ENCODE measurements at places on chromosomes 4 and X.

GRCh38 chr4:71768123-71768522, 15.8 kb downstream of the GC start:
- DNase-seq, result no peak

DNA sequence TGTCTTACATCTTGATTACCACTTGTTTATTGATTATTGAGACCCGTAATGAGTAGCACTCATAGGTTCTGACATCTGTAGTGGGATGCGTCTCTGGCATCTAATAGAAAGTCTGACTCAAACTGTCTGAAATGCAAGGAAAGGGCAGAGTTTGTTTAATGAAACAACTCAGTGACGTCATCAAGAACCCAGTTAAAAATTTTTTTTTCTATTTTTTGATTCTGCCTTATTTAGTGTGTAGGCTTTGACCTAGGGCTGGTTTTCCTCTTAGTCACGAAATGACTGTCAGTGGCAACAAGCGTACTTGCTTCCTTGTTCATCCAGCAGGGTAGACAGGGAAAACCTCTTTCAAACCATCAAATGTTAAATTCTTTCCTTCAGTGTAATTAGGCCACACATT, 3.1 kb upstream of the CDKL5 start:
- DNase-seq, result no peak

- no peak for DNase-seq
Observed at GRCh38 chr4:148207068-148207467, 235.1 kb downstream of the NR3C2 start.

DNA sequence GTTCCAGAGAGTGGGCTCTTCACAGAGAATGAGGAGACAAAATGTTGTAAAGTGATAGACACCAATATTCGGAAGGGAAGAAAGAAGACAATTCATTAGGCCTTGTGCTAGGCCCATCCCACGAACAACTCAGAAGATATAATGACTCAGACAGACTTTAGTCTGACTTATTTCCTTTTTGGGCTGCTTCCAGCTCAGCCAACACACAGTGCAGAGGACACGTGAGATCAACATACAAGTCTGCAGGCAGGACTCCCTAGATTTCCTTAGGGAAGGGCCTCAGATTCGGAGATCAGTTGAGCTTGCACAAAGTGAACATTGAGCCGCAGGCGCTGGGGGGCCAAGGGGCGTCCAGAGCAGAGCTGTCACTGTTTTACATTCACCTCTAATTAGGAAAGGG, 290.7 kb upstream of the TENM3 start:
- no peak for DNase-seq

- no peak for DNase-seq
Observed at GRCh38 chr4:69735119-69735518, 25.3 kb downstream of the SULT1B1 start.

DNA sequence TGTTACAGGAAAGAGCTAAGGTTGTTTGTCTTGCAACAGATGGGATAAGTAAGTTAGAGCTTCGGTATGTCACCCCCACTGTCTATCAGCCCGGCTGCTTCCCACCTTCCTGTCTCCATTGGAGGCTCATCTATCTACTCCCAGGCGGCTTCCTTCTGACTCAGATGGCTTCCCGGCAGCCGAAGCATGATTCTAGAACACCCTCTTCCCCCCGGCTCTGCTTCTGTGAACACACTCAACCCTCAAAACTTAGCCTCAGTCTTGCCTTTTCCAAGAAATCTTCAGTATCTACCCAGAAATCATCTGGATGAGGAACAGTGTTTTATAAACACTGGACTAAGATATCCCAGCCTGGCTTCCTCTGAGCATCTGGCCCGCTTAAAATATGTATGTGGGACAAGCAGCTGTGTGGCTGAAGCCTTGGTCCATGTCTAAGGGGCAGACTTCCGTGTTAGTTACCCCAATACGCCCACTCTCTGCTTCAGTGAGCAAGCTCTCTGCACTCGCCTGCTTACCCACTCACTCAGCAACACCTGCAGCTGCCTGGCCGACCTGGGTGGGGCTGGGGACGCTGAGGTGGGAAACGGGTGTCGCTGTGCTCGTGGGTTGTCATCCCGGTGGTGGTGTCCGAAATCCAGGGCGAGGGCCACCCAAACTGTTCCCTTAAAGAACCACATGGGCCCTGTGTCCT, 12.0 kb upstream of the SLC2A9 start:
- no peak for DNase-seq

DNA sequence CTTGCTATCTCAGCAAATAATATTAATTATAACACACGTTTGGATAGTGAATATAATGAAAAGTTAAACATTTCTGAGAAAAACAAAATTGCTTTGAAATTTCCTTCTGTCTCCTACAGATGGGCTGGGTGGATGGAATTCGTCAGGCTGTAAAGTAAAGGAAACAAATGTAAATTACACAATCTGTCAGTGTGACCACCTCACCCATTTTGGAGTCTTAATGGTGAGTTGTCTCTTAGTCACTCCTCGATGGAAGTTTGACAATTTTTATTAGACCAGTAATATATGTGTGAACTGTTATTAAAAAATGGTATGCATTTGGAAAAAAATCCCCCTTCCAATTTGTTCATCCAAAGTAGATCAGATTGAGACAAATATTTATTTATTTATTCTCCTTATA, 92.5 kb upstream of the BRS3 start:
- no peak for DNase-seq

GRCh38 chr4:169756971-169757574, 671 bp downstream of the HPF1 start:
- DNase-seq, result no peak

DNA sequence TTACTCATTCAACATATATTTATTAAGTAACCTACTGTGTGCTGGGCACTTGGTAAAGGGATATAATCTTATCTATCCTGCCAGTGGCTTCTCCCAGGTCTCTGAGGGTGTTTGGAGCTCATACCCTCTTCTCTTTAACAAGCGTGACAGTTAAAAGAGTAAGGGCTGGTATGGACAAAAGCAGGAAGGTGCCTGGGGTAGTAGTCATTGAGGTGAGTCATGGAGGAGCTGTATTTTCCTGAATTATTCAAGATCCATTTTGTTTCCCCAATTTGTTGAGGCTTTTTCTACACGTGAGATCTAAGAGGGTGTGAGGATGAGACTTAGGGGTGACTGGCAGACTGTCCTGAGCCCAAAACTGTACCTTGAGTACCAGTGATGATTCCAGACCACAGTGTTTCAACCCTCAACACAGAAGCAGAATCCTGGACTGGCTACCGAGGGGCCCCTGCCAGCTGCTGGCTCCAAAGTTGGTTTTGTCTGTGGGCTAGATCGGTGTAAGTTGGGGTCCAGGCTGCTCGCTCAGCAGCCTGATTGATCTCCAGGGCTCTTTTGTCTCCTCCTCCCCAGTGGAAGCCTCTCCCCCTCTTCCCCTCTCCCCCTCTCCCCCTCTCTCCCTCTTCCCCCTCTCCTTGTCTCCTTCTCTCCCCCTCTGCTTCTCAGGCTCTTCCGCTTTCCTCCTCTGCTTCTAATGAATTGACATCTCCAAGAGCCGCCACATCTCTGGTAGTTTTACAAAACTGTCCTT, at the start of gene DRP2:
Gene DRP2, plus strand, starts transcription at position 671 of the 748 bp plus-strand sequence. CDS start 11,862 bp downstream, outside the sequence.
- no peak for DNase-seq

DNA sequence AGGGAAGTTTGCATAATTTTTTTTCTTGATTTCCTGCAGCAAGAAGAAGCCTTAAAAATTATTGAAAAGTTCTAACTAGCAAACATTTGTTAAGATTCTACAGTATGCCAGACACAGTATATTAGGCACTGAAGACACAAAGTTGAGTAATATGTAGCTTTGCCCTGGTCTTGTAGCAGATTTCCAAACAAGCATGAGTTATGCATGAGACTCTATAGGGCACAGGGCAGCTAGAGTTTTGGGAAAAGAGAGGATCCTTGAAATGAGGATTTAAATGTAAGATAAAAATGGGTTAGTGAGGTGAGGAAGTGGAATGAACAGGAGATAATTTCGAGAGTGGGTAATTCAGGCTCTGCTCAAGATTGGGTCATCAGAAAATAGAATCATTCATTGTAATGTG, 8.6 kb upstream of the GPRIN3 start:
- no peak for DNase-seq

GRCh38 chr4:148375584-148375983, 66.6 kb downstream of the NR3C2 start:
- no peak for DNase-seq

DNA sequence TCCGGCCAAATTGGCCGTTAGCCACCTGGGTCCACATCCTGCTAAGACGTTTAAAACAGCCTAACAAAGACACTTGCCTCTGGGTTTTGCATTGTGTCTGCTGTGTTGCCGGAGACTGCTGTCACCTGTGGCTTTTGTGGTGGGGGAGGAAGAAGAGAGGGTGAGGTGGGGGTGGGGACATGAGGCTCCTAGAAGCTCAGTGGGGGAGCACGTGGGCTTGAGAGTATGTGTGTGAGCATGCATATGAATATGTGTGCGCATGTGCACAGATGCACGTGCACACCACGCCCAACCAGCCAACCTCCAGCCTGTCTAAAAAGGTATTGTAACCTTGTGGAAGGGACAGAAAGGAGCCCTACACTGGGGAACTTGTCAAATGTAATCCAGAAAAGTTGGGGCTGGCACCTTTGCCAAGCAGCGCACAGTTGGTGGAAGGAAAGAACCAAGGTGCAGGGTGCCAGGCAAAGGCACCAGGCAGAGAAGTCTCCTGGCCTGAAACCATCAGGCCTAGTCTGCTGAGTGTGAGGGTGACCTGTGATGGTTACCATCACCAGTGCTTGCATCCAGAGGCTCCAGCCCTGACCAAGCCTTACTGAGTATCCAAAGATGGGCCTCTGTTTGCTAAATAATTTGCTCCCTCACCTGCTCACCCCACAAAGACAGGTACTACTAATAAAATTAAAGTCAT, 10.1 kb upstream of the SASH3 start:
- DNase-seq, result peak; percentile 47

- no peak for DNase-seq
Observed at GRCh38 chr4:113162089-113162488, 112.6 kb downstream of the ANK2 start.

GRCh38 chrX:21661316-21661715, 3.2 kb upstream of the KLHL34 start:
- DNase-seq, result no peak

DNA sequence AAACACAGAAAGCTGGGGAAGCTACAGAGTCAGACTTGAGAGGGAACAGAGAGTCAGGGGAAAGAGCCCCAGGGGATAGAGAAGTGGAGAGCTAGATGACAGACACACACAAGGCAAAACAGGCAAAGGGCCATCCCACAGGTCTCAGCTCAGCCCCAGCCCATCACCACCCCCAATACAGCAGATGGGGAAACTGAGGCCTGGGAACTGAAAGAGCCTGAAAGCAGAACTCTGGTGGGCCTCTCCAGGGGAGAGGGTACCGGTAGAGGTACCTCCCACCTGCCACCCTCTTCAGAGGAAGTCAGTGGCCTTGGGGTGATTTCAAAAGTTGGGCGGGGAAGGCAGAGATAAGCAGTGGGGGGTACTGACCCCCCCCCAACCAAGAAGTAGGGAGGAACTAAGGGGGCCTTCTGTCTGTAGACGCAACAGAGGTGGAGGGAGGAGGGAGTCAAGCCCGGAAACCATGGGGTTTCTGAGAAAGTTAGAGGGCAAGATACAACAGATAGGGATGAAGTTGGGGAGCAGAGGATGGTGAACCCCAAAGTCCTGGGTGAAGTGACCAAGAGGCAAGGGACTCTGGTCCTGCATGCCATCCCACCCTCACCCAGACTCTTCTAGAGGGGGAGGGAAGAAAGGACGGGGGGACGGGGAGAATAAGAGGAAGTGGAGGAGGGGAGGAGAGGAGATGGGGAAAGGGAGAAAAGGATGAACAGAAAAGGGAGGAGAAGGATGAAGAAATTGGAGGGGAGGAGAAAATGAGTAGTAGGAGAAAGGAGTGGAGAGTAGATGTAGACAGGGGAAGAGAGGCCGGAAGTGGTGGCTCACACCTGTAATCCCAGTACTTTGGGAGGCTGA, 3.2 kb downstream of the GATA1 start:
- DNase-seq, result no peak

DNA sequence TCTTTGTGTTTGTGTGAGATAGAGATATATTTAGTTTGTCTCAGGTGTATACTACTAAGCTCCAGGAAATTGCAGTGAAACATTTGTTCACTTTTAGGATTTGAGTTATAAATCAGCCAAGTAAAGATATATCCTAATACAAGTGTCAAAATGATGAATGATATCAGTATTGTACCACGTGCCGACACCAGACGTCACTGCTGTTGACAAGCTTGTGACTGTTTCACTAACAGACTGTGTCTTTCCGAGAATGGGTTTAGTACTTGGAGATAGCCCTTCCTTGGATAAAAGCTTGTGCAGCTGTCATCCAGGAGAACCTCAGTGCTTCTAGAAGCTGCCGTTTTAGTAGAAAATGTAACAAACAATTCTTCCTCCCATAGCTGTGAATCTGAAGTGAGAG, 343.3 kb downstream of the FBXO8 start:
- no peak for DNase-seq

GRCh38 chrX:35098419-35098818, 155.8 kb downstream of the FAM47B start:
- no peak for DNase-seq

- no peak for DNase-seq
Observed at GRCh38 chrX:129980540-129981199, 1.8 kb upstream of the BCORL1 start.

- DNase-seq, result no peak
Observed at GRCh38 chr4:110025056-110025455, 112.4 kb downstream of the EGF start.

- no peak for DNase-seq
Observed at GRCh38 chr4:6333301-6334202, 63.9 kb downstream of the WFS1 start.

GRCh38 chr4:47040828-47041227, 9.5 kb downstream of the GABRB1 start:
- DNase-seq, result no peak

DNA sequence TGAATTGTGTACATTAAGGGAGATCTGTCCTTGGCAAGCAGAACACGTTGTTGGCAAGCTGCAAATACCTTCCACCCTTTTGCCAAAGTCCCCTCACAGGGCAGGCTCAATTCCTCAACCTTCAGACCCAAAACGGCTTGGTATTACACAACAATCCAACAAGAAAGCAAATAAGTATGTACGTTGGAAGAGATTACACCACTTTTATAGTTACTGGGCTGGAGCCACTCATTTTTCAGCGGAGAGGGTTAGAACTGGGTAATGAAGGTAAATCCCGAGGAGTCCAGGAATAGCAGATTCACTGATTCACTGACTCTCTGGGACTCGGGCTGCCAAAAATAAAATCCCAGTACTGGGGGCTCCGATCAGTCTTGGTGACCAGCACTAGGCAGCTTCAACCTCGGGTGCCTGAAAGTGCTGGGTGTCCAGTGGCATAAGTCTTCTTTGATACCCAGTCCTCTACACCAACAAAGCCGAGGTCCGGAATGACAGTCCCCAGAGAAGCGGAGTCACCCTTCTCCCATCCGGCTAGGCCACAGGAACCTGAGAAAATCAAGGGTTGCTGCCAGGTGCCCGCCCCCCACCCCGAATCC, 587 bp downstream of the TIMM8A start:
- no peak for DNase-seq

DNA sequence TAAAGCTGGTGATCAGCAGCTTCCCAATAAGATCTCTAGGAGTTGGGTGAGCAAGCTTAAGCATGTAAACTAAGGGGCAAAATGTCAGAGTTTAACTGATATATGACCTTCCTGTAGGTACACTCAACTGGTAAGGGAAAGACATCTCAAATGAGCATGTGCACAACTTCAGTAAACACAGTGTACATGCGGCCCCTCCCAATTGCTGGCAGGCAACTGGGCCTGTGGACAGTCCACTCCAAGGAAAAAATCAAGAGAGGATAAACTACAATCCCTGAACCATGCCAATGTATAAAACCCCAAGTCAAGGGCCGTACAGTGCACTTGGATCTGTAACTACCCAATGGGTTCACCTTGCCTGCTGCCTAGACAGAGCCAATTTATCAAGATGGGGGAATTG, 4.9 kb upstream of the NAA11 start:
- DNase-seq, result no peak

GRCh38 chr4:98574816-98575215, 83.6 kb downstream of the TSPAN5 start:
- no peak for DNase-seq

Data from stimulated activated CD8-positive, alpha-beta memory T cell treated with anti-CD3 and anti-CD28 coated beads, Interleukin-15, amount 100 ng/mL, for 4 hours (primary cell).